ENCODE measurements at places on chromosomes 11 and 22.

GRCh38 chr11:102079625-102080024 lies 30.6 kb upstream of the YAP1 start:
- DNase-seq: no peak

DNA sequence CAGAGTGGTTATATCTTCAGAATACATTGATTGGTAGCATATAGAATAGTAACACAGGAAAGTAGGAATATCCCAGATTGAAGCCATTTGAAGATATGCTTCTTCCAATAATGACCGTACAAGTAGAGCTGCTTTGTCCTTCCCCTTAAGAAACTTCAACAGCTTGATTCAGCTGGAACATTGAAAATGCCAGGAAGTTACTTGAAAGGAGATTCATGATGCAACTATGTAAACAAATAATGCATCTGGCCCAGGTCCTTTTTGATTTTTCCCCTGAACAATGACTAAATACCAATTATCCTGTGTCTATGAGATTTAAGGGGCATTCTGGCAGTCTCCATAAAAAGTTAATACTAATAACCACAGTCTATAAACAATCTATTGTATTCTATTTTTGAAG lies 3.0 kb downstream of the DKK3 start:
- DNase-seq: no peak

DNA sequence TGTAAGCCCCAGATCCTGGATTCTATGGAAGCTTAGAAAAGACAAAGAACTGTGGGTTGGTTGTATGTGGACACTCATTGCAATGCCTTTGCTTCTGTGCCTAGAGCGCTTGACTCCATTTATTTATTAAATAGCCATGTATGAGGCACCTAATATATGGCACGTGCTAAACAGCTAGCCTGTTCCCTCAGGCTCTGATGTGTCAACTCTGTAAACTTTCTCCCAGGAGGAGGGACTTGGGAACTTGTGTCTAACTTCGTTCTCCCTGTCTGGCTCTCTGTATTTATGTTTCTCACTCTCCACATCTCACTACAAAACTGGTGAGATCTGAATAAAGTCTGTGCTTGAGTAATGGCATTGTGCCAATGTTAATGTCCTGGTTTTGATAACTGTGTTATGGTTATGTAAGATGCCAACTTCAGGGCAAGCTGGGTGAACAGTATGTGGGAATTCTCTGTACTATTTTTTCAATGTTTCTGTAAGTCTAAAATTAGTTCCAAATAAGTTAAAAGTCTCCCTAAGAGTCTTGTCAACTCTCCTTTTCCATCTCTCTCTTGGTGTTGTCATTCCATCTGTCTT lies 34.1 kb upstream of the ZBTB16 start:
- DNase-seq: no peak

GRCh38 chr11:87125257-87125656 lies 87.5 kb downstream of the TMEM135 start:
- no peak for DNase-seq

GRCh38 chr11:114522818-114523217 lies 36.9 kb downstream of the NXPE1 start:
- no peak for DNase-seq

DNA sequence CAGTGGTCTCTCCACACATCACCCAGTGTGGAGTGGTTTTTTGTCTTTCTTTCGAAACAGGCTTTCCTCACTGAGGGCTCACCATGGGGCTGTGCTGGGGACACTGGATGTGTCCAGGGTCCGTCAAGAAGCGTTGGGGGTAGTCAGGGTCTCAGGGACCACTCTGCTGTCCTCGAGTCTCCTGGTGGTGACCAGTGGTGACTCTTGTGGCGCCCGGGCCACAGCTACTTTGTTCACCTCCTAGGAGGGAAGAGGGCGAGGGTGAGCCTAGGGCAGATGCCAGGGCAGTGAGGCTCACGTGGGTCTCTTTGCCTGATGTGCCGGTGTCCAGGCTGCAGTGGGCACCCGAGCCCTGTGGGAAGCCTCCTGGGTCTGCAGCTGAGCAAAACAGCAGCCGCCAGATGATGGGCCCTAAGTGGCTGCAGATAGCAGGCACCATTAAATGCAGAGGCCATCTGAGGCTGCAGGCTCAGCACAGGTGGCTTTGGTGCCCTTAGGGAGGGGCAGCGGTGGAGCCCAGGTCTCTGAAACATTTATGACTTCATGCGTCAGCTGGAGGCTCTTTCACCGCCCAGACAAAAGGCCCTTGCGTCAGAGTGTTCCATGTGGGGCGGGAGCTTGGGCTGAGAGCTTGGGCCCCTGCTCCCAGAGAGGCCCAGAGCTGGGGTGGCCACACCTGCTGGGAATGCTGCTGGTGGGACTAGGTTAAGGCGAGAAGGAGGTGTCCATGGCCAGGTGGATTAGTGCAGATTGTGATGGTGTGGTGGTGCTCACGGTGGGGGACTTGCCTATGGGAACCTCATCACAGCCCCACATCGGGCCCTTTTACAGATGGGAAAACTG lies 29.5 kb downstream of the KCNQ1 start:
- no peak for DNase-seq

DNA sequence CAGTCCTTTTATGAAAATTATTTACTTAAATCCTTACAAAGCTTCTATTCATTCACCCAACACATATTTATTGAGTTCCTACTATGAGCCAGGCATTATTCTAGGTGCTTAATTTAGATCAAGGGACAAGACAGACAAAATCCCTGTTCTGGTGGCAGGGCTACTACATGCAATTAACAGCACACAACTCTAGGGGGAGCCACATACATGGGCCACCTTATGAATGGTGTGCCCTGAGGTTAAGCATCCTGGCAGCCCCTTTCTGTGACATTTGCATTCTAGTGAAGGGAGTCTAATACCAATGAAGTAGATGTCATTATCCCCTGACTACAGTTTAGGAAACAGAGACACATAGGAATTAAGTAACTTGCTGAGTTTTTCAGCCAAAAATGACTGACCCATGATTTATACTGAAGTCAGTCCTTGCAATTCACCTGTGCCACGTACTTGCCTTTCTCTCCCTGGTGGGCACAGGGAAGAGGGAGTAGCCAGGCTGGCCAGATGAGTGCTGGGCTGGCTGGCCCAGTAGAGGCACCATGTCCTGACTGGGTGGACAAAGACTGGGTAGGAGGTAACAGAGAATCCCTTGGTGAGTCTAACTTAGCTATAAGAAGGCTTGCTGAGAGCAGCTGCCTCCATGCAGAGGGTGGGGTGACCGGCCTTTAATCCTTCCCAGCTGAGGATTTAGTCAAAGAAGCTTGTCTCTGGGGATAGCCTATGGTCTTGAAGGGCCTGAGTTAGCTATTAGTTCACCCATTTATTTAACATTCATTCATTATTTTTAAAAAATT lies 52.0 kb upstream of the ELF5 start:
- no peak for DNase-seq

- DNase-seq: no peak
Observed at GRCh38 chr11:44577231-44577830, 11.9 kb downstream of the CD82 start.
